ENCODE measurements at places on chromosomes 11 and 22.

DNA sequence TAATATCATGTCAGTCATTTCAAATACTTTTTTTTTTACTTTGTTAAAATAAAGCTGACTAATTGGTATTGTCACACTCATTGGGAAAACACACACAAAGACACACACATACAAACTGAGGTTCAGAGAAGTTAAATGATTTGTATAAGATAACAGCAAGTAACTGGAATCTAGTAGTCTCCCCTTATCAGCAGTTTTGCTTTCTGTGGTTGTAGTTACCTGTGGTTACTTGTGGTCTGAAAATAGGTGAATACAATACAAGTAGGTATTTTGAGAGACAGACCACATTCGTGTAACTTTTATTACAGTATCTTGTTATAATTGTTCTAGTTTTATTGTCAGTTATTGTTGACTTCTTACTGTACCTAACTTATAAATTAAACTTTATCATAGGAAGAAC lies 610.9 kb downstream of the CNTN5 start:
- DNase-seq: no peak

- no peak for DNase-seq
These were observed 366.0 kb upstream of the PDGFD start for GRCh38 chr11:104529906-104530305.

GRCh38 chr22:30208631-30209603 lies 37.6 kb downstream of the LIF start:
- no peak for DNase-seq

DNA sequence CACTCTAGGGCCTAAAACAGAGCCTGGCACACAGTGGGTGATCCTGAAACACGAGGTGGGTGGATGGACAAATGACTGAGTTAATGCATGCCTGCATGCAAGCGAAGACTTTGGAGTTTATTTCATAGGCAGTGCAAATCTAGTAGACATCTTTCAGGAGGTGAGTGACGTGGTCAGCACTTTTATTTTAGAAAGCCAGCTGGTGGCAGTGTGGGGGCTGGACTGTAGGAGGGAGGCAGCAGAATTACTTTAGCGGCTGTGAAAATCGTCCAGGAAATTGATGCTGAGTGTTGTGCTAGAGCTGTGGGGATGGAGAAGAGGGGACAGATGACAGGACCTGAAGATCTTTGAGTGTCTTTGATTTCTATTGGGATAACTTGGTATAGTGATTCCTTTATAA lies 47.1 kb downstream of the BMAL1 start:
- DNase-seq: no peak

DNA sequence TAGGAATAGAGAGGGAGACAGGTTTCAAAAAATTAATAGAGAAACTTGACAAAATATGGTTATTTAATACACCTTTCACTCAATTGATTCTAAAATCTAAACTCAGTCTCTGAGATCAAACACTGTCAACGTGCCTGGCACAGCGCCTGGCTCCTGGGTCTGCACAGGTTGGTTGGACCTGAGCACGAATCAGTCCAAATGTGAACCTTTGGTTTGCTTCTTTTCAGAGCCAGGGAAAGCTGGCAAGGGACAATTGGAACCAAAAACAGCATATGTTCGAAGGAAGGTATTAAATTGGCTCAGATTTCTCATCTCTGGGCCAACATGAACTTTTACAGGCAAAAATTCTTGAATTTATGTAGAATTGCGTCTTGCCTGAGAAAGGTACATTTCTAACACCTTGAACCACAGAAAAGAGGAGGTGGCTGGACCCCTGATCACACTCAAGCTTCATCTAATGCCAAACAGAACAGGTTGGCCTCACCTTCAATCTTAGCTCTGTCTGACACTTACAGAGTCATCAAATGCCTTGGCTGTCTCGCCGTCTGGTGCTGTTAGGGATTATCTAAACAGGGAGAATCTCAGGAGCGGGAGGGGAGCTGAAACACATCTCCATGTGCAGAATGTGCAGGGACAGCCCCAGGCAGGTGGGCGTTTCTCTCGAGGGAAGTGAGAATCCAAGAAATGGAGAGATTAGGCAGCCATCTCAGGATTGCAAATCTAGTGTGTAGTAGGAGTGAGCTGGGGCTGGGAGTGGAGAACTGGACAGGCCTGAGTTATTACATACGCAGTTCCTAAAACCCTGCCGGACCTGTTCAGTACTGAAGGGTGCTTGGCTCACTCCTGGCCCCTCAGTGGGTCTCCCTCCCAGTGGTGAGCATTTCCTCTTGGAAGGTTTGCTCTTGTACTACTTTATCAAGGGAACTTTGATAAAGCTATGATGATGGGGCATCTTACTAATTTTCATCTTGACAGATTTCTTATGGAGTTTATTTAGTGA lies 442.2 kb upstream of the B3GAT1 start:
- DNase-seq: no peak

DNA sequence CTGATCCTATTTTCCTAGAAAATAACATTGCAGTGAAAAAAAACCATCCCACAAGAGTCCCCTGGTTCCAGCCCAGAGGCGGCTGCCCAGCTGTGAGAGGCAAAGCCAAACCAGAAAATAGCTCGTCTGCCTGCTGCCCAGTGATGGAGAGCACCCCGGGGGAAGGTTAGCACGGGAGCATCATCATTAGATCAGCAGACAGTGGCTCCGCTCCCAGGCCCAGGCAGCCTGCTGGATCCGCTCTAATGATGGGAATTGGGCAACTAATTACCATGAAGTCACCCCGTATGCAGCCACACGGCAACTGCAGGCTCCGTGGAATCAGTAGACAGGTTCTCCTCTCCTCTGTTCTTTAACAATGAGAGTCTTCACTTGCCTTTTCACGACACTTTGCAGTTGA lies 17.1 kb upstream of the B3GAT1 start:
- no peak for DNase-seq

GRCh38 chr11:44873537-44873936 lies 77.1 kb downstream of the TP53I11 start:
- no peak for DNase-seq

Data from activated T-helper 1 cell treated with anti-CD3 and anti-CD28 coated beads, Interleukin-2, amount 50 U/mL, for 16 hours (primary cell).